ENCODE measurements at places on chromosomes 2 and 18.

DNA sequence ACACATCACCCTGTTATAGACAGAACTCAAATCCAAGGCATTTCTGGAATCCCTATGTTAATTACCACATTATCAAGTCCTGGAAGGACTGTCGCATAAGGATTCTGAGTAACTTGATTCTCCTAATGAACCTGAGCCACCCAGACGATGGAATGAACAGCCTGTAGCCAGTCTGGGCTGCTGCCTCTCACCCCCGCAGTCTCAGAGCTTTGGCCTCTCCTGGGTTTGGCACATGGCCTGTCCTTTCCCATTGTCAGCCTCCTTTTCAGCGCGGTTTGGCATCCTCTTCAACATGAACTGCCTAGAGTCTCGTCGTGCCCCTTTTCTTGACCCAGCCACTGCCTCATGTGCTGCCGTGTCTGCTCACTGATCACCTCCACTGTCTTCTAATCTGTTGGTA is 147.6 kb downstream of the SLC8A1 start:
- no peak for DNase-seq

DNA sequence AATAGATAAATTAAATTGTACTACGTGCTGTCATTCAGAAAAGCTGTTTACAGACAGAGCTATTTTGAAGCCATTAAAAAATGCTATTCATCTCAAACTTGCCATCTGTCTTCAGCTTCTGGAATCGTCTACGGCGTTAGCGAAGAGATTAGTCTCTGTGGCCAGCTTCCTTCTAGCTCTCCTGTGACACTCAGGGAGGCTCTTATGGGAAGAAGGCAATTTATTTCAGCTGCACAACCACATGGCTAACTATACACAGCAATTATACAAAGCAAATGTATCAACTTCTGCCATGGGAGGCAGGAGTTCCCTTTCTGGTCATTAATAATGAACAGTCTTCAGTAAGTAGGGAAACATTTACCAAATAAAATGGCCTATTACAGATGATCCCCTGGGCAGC is 6.3 kb downstream of the CTAGE1 start:
- no peak for DNase-seq

DNA sequence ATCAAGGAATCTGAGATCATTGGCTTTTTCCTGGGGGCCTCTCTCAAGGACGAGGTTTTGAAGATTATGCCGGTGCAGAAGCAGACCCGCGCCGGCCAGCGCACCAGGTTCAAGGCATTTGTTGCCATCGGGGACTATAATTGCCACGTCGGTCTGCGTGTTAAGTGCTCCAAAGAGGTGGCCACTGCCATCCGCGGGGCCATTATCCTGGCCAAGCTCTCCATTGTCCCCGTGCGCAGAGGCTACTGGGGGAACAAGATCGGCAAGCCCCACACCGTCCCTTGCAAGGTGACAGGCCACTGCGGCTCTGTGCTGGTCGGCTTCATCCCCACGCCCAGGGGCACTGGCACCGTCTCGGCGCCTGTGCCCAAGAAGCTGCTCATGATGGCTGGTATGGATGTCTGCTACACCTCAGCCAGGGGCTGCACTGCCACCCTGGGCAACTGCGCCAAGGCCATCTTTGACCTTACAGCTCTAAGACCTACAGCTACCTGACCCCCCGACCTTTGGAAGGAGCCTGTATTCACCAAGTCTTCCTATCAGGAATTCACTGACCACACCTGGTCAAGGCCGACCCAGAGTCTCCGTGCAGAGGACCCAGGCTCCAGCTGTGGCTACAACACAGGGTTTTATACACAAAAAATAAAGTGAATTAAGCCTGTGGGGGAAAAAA is 141.8 kb downstream of the SOCS6 start:
- DNase-seq, result no peak

DNA sequence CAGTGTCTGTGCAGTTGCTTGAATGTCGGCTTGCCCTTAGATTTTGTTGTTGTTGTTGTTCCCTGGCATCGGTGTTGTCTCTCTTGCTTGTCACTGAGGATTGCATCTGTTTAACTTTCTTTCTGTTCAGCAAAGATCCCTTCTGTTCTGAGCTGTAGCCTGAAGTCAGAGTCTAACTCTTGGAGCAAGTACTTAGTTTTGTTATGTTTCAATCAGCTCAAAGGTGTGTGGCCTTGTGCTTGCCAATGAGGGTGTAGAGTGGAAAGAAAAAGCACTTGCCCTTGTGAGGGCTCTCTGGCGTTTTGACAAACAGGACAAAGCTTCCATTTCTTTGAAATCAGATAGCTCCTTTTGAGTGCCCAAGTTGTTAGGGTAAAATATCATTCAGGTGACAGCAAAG is 757.1 kb upstream of the CDH7 start:
- no peak for DNase-seq

DNA sequence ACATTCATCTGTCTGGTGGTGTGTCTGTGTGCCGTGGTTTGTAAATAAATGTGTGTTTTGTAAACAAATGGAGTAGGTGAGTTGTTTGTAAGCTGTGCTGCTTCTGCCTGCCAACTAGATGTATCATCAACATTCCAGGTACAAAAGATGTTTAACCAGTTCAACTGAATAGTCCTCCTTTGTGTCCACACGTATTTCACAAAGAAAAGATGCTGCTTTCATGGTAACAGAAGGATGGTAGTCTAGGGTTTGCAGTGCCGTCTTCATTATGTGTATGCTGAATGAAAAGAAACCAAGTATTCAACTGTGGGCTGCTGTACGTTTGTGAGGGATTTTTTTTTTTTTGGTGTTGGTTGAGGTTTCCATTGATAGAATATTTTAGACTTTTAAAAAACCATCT is 72.1 kb downstream of the CAMKMT start:
- no peak for DNase-seq

All from activated T-helper 1 cell treated with anti-CD3 and anti-CD28 coated beads, Interleukin-2, amount 50 U/mL, for 16 hours (primary cell).